ENCODE measurements at places on chromosomes 16 and 17. TPM values are rescaled to one million over a fixed set of nuclear protein-coding genes. Genes with fewer than 3 reads are reported as not detected.

The NUFIP2 gene
- 27.9 TPM for total RNA-seq

The FOXJ1 gene
- total RNA-seq, result not detected

The TNFRSF13B gene
- total RNA-seq, result not detected

The PLEKHG4 gene
- 29.2 TPM for total RNA-seq

The GCGR gene
- not detected for total RNA-seq

The ATP6V0A1 gene
- 55.3 TPM for total RNA-seq

The RCVRN gene
- total RNA-seq, result under 0.01 TPM

The PLLP gene
- not detected for total RNA-seq

The HOXB6 gene
- total RNA-seq, result 0.83 TPM

The GPRC5B gene
- 4.4 TPM for total RNA-seq

The GNGT2 gene
- total RNA-seq, result not detected

The TMEM106A gene
- total RNA-seq, result 4.6 TPM

The C17orf78 gene
- total RNA-seq, result not detected

The SSTR5 gene
- total RNA-seq, result not detected

The OR1A1 gene
- not detected for total RNA-seq

The TRAPPC1 gene
- total RNA-seq, result 80.2 TPM

The HBM gene
- not detected for total RNA-seq

The HOXB8 gene
- total RNA-seq, result not detected

The GALNS gene
- total RNA-seq, result 34.9 TPM

The LPO gene
- total RNA-seq, result not detected

The MMP15 gene
- total RNA-seq, result 6.1 TPM

The SPIRE2 gene
- total RNA-seq, result 2.2 TPM

The SOST gene
- total RNA-seq, result not detected

The RNF112 gene
- total RNA-seq, result 1.7 TPM

The LRRC46 gene
- total RNA-seq, result 0.15 TPM

The MMP2 gene
- total RNA-seq, result 2,660 TPM

The SLC26A11 gene
- total RNA-seq, result 18.2 TPM

The TMEM220 gene
- 1.2 TPM for total RNA-seq

The CPNE2 gene
- 22.0 TPM for total RNA-seq

Data from smooth muscle cell of trachea (primary cell).